ENCODE measurements at places on chromosomes 2 and 18. TPM values are rescaled to one million over a fixed set of nuclear protein-coding genes. Genes with fewer than 3 reads are reported as not detected.

The DSG2 gene
- total RNA-seq: 0.05 TPM

The NTSR2 gene
- not detected for total RNA-seq

The SLC35F6 gene
- 36.0 TPM for total RNA-seq

The NPHP1 gene
- 0.73 TPM for total RNA-seq

The ATP6V1C2 gene
- 0.50 TPM for total RNA-seq

The SGO2 gene
- total RNA-seq: 4.3 TPM

The SANBR gene
- 3.7 TPM for total RNA-seq

The PAIP2B gene
- 0.54 TPM for total RNA-seq
